Stimulated activated CD4-positive, alpha-beta T cell treated with anti-CD3 and anti-CD28 coated beads, Interleukin-4, amount 100 ng/mL, for 4 hours (primary cell): ENCODE measurements at places on chromosomes 2 and 18.

DNA sequence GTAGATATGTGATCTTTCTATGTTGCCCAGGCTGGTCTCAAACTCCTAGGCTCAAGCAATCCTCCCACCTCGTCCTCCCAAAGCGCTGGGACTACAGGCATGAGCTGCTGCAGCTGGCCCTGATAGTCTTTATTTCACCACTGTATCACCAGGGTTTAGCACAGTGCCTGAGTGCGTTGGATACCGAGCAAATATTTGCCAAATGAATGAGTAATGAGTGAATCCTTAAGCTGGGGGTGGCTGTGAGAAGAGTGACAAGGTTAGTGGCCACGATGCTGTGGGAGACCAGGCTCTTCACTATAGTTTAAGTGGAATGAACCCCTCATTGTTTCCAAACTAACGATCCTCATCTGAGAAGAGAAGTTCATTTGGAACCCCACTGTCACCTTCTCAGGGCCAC is 60.8 kb upstream of the FAM136A start:
- DNase-seq: no peak

GRCh38 chr18:63681449-63682340 is 20.0 kb upstream of the SERPINB3 start:
- DNase-seq: no peak

DNA sequence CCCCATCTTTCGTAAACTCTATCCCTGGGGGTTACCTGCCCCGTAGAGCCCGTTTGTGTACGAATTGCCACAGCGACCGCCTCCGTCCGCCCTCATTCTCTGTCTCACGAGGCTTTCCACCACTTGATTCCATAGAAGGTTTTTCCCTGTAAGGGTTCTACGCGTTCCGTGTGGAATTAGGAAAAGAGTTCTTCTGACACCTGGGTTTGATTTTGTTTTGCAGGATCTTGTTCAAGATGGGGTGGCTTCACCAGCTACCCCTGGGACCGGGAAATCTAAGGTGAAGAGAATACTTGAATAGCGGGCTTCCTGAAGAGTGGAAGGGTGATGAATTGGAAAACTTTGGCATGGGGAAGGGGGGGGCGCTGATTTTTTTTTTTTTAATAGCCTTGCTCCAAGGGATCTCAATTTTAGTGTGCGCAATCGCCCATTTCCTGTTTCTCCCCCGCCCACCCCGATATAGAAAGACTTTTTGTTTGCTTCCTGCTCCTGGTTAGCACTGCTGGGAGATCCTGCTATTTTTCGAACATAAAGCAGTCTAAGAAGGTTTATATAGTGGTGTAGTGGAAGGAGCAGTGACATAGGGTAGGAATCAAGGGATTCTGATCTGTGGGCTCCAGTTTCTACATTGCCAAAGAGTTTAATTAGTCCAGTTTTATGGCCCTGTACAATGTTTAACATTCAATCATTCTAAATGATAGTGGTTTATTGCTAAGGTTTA is 564 bp downstream of the GCC2 start:
- DNase-seq: peak; percentile 16

DNA sequence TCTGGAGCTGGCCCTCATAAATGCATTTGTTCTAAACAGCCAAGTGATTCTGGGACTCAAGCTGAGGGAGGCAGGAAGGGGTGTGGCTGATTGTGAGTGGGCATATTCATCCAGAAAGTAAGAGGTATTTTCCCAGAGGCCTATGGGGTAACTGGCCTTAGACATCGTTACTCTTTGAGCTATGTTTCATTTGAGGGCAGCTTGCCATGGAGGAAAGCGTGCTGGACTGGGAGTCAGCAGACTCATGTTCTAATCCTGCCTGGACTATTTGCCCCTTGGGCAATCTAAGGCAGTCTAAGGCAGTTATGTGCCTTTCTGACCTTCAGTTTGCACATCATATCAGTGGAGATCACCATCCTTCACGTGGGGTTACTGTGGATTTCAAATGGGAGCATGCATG is 93.5 kb upstream of the SLC14A2 start:
- no peak for DNase-seq

- DNase-seq: no peak
These were observed 28.9 kb upstream of the LPIN2 start for GRCh38 chr18:3041843-3042242.

DNA sequence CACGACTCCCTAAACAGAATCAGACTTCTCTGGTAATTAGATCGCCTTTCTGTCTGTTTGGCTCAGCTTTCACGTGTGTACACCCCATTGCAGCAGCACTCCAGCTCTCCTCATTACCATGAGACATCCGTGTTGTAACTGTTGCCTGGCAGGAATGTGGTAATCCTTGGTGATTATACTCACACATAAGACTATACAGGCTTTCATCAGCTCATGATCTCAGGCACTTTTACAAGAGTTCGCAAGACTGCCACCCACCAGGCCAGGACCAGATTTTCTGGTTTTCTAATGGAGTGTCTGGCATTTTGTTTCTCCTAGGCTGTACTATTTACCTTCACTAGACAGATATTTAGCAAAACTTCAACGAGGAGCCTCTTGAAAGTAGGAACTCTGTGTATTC is 50.2 kb downstream of the ACVR1 start:
- no peak for DNase-seq

DNA sequence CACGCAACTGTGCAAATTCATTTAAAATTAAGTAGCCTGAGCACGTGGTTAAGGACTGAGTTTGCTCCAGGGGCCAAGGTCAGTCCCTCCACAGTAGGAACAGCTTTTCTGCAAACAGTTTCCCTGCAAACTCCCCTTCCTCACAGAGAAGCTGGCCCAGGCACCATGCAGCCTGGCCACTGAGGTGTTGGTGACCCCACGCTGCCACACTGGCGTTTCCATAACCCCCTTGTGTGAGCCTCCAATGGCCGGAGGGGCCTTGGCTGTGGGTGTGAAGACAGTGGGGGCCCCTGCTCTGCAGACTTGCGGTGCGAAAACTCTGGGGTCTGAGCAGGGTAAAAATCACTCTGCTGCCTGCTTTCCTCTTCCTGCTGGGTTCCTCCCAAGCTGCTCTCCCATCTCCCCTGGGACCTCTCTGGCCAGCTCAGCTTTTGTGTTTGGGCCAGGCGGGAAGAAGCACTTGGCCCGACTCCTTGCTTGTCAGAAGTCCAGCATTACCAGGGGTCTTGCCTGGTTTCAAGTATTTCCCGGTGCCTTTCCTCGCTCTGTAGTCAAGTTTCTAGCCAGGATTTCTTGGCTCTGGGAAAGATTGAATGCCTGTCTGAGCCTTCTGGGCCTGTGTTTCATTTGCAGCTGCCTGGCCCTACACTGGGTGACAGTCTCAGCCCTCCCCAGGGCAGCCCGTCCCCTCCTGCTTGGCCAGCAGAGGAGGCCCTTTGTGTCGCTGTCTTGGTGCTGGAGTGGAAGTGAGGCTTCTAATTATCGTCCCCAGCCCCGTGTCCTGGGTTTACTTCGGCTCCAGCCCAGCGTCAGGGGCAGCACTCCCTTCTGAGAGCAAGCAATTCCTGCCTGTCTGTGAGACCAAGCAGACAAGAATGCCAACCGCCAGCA is 131.4 kb upstream of the SLC1A4 start:
- DNase-seq: no peak

GRCh38 chr2:41870265-41870585 is 177.6 kb upstream of the PKDCC start:
- no peak for DNase-seq

DNA sequence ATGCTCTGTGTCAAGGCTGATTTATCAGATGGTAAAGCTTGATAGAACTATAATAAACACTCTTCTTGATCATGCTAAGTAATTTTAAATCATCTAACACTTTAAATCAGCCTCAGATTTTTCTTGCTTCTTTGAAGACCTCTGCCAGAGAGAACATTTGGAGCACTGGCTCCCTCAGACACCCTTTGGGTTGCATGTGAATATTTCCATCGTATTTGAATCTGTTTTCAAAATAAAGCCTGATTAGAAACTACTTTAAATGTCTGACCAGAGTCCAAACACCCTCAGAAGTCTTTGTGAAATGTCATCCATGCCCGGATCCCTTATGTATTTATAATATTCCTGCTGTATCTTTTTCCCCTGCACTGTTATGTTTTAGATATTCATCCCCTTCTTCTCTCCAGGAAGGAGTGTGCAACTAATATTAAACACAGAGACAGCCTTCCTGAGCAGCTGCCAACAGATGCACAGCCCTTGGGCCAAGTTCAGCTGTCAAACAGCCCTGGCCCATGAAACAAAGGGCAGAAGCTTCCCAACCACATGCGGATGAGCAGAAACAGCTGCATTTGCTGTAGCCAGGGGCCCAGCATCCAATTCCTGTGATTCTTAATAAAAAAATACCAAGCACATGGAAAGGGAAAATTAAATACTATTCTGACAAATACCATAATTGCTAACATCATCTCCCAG is 46.5 kb downstream of the DPP10 start:
- DNase-seq: no peak

GRCh38 chr2:121570667-121571055 is 40.0 kb downstream of the RNU4ATAC start:
- DNase-seq: no peak

DNA sequence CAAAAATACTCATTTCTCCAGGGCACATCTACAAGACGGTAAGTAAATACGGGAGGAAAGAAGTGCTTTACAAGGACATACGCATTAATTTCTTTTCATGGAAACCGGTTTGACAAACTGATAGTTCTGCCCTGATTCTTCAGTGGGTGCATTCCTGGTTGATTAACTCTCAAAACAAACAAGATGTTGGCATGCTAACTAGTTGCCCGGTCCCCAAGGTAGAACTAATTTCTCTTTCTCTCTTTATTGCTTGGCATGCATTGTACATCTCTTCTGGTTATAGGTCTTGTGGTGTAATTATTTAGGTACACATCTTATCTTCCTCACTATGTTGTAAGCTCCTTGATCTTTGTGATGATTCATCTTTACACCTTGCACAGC is 46.9 kb upstream of the SPATS2L start:
- DNase-seq: no peak

GRCh38 chr2:151857650-151858049 is 29.4 kb upstream of the ARL5A start:
- no peak for DNase-seq

GRCh38 chr2:54659527-54659926 is 63.9 kb upstream of the EML6 start:
- DNase-seq: no peak
